ENCODE measurements at places on chromosomes 5 and 9.
A peak's percentile ranks its signal among the peaks of the same experiment; 100 is the strongest.

- peak; percentile 22 for DNase-seq
Observed at GRCh38 chr9:130681769-130682420, 11.7 kb upstream of the EXOSC2 start.

DNA sequence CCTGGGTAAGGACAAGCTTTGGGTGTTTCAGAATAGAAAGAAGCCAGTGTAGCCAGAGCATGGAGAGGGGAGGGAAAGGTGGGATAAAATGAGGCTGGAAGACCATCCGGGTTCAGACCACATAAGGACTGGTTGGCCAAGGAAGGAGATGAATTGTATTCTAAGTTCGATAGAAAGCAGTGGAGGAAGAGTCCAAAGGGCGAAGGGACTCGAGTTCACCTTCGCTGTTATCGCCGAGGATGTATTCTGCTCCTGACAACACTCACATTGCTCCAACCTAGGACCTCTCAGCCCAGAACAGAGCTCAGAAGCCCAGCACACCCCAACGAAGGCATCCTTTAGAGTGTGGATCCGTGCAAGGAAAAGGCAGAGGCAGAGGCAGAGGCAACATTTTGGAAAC, 133.1 kb upstream of the EPB41L4A start:
- no peak for DNase-seq

GRCh38 chr5:19988457-19988856, 457 bp upstream of the CDH18 start:
- DNase-seq, result no peak

DNA sequence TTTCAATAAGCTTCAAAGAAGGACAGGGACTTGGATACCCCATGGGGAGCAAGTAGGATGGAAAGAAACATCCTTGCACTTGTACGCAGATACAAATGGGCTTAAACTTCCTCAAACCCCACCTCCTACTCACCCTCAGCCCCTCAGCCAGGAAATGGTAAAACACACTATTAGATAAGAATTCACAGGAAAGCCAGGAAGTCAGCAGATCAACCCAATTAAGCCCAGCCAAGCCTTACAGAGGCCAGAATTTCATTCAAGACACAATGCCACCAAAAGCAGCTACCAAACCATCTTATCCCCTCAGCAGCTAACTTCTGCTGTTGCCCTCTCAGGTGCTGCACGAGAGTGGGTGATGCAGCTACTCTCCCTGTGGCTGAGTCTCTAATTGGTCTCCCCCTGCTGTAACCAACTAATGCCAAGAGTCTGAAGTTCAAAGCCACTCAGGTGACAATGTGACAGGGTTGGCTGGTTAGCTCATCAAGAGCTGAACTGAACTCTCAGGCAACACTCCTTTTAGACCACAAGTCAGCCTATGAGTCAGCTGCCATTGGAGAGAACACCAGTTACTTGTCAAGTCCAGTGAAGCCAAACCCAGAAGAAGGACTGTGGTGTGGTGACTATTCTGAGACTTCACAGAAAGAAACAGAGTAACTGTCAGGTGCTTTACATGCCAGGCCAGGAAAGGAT, 201.9 kb downstream of the ZNF608 start:
- peak; percentile 0 for DNase-seq

DNA sequence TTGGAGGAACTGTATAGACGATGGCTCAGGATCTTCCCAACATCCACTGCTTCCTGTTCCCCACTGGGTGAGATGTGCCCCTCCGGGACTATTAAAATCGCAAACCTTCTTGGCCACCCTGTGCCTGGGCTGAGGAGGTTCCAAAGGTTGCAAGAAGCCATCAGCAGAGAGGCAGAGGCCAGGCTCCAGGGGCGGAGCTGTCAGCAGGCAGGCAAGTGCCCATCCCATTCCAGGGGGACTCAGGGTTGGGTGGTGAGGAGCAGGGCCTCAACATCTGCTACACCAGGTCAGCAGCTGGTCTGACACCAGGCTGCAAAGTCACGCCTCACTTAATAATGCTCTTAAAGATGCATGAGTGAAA, 2.2 kb downstream of the BTNL3 start:
- no peak for DNase-seq

GRCh38 chr9:71928806-71929205, 17.4 kb downstream of the C9orf85 start:
- DNase-seq, result no peak

- DNase-seq, result peak; percentile 42
Observed at GRCh38 chr9:34636791-34637355, 714 bp downstream of the SIGMAR1 start.

DNA sequence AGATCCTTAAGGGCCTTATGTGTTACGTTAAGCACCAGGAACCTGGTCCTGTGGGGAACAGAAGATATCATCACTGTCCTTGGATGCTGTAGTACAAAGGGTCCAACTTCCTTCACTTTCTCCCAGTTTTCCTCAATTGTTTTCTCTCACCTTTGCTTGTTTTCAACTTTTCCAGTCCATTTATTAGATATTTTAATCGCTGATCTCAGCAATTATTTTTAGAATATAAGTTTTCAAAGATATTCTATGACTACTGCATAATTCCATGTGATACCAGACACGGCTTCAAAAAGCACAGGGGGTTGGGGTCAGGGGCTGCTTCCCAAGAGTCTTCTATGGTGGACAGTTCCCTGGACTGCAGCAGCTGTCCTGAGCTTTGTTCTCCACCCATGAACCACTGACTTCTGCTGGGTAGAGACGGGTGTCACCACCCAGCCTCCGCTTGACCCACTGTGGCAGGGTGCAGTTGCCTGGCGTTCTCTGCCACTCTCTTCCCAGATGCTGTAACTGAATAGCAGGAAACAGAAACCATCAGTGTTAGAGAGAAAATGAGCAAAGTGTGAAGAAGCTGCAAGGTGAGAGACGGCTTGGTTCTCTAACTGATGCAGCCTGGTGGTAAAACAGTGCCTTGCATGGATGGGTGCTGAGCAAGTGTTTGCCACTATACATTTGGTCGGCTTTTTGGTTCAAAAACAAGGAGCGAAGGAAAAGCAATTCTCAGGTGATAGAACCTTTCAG, 383.0 kb downstream of the RAB3C start:
- DNase-seq, result no peak

GRCh38 chr9:7185612-7186011, 427.8 kb downstream of the KDM4C start:
- no peak for DNase-seq

DNA sequence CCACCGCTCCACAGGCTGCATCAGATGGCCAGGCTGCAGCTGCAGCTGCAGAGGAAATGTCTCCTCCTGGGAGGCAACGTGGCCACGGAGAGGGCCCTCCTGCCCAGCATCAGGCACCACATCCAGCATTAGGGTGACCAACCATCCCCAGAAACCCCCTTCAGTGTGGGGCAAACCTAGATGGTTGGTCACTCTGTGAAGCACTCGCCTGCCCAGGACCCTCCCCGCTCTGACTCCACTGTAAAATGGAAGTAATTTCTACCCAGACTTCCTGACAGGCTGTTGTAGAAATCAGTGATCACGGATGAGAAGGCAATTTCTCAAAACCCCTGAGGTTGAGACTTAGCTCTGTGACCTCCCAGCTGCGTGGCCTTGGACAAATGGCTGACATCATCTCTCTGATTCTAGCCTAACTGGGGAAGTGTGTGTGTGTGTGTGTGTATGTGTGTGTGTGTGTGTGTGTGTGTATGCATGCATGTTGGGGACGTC, 31.6 kb downstream of the B4GALT1 start:
- no peak for DNase-seq

DNA sequence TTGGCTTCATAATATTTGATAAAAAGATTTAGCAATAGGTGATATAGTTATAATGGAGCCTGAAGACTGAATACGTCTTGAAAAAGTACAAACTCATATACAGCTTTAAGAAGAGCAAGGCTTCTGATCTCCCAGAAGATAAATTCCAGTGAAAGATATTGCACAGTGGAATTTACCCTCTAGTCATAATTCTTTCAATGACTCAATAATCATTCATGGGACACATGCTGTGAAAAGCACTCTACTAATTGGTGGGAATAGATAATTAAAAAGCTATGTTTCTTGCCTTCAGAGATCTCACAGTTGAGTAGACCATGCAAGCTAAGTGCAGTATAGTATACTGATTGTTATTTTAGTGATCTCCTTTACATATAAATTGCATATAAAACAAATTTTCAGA, 538.6 kb upstream of the CYLC2 start:
- DNase-seq, result no peak

DNA sequence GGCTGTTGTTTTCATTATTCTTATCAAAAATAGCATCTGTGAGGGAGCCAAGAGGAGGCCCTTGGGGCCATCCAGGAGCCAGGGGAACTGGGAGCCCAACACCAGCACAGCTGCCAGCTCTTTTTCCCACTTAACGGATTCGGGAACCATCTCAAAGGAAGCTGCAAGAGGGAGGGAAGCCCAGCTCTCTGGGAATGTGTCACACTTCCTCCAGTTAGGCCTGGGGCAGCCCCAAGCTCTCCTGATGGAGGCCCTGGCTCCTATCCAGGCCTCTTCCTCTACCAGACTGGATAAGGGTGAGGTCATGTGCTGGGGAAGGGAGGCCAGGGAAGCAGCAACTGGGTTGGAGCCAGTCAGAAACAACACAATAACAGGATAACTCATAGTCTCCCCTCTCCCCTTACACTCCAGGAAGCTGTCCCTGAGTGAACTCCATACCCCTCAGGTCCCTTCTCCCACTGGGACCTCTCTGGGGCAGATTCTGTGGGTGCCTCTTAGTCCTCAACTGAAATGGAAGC, 12.7 kb downstream of the CSF2 start:
- no peak for DNase-seq

DNA sequence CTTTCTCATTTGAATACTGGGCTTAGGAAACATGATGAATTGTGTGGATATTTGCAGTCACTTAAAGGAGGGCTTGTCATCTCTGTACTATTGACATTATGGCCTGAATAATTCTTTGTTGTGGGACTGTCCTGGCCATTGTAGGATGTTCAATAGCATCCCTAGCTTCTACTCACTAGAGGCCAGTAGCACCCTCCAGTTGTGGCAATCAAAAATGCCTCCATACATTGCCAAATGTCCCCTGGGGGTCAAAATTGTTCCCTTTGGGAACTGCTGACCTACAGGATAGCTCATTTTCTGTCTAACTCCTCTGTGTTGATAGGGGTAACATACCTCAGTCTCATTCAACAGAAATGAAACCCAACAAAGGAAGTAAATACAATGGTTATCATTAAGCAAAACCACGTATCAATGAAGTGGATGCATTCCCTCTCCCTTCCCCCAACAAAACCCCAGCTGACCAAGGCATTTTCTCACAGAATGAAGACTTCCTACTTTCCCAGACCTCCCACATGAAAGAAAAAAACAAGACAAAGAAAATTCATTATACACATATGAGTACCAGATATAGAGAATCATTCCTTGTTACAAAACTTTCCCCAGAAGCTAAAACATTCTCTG, 18.1 kb downstream of the FYB1 start:
- DNase-seq, result no peak

DNA sequence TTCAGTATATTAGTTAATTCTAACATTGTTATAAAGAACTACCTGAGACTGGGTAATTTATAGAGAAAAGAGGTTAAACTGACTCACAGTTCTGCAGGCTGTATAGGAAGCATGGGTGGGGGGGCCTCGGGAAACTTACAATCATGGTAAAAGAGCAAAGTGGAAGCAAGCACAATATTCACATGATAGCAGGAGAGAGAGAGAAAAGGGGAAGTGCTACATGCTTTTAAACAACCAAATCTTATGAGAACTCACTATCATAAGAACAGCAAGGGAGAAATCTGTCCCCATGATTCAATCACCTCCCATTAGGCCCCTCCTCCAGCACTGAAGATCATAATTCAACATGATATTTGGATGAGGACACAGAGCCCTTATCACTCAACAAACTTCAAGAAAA, 324.9 kb downstream of the ZNF608 start:
- no peak for DNase-seq

DNA sequence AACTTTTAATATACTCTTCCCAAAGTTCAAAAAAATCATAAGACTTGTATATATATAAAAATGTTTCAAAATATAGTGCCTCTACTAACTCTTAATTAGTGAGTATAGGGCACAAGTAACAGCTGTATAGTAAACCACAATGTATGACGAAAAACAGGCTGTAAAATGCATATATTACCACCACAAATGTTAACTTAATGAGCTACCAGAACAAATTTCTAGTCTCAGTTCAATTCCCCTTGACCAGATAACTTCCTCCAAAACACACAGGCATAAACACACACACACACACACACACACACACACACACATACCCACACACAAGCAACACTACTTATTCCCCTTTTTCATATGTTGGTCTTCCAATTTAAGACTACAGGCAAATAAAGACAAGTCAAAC, 78.8 kb downstream of the FBXL17 start:
- DNase-seq, result no peak

- no peak for DNase-seq
Observed at GRCh38 chr5:115478281-115478680, 66.3 kb downstream of the FEM1C start.

DNA sequence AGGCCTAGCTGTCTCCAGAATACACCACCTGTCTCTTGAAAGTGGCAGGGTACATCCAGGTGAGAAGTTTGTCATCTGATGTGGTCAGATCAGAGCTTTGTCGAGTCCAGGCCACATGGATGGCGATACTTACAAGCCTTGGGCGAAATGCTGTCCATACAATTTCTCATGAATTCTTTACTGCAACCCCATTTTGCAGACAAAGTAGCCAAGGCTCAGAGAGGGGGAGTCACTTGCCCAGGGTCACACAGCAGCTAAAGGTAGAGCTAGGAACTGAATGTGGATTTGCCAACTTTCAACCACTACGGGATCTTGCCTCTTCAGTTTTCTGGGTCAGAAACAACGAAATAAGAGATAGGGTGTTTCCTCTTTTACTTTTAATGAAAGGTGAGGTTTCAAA, 35.2 kb downstream of the CRB2 start:
- DNase-seq, result no peak

- no peak for DNase-seq
Observed at GRCh38 chr5:109324351-109324750, 85.4 kb downstream of the PJA2 start.

All from activated CD4-positive, alpha-beta T cell treated with anti-CD3 and anti-CD28 coated beads, Interleukin-2, Interleukin-6, amounts not matched to agents 100 ng/mL and 50 ng/mL, durations not matched to agents 16 hours and 8 hours (primary cell).